ENCODE measurements at places on chromosomes 16 and 17.
A peak's percentile ranks its signal among the peaks of the same experiment; 100 is the strongest.

DNA sequence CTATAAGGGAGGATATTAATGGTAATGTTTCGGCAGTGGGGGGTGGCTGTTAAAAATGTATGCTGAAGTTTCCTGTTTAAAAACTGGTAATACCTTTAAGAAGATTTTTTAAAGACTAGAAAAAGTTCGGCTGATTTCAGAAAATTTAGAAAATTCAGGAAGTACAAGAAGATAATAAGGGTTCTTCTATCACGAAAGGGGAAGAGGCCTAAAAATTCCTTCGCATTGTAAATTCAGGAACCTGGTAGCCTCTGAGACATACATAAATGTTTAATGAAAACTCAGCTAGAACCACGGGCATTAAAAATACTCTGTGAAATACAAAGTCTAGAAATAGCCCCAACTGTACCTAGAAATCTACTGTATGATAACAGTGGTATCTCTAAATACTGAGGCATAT, 181.2 kb downstream of the PARN start:
- DNase-seq, result no peak

- no peak for DNase-seq
These were observed 57.1 kb downstream of the CREBBP start for GRCh38 chr16:3823427-3823826.

GRCh38 chr16:72999541-73000019, 48.3 kb downstream of the ZFHX3 start:
- DNase-seq, result no peak

DNA sequence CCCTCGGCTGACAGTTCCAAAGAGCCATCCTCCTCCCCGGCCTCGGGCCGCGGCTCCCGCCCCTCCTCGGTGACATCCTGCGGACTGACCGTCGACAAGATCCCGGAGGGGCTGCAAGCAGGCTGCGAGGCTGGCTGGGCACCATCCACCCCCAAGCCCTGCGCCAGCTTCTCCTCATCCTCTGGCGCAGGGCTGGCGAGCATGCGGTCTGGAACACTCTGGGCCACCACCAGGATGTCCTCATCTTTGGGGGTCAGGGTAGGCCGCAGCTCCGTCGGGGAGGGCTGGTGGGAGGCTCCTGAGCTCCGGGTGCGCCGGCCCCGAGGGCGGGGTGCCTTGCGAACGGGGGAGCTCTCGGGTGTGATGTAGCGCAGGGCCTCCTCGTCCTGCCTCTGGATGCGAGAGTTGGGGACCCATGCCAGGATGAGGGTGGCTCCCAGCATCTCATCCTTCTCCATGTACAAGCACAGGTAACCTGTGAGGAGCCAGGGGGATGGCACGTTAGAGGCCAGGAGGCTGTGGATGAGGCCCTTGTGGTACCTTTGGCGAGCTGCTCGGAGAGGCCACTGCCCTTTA, 25.3 kb downstream of the TBC1D16 start:
- DNase-seq, result no peak

DNA sequence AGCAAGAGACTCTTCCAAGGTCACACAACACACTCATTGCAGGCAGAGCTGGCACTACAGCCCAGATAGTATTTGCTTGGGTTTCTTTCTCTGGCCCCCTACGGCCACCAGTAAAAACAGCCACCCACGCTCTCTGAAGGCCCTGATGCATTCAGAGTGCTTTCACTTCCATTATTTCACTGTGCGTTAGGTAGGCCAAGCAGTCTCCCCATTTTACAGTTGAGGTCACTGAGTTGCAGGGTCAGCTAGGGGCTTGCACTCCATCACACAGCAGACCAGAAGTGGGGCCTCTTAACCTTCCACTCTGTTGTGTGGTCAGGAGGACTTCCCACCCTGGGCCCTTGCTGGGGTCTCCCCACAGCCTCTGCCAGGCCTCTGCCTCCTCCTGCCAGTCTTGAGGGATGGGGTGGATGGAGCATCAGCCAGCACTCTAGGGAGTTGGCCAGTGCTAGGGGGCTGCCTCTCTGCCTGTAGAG, 2.5 kb downstream of the TBX21 start:
- peak; percentile 45 for DNase-seq

GRCh38 chr16:64773638-64774037, 348.2 kb downstream of the CDH11 start:
- no peak for DNase-seq

- no peak for DNase-seq
These were observed 18.7 kb upstream of the AQP8 start for GRCh38 chr16:25198021-25198420.

- DNase-seq, result no peak
These were observed 161.2 kb downstream of the MRTFB start for GRCh38 chr16:14232106-14232864.

DNA sequence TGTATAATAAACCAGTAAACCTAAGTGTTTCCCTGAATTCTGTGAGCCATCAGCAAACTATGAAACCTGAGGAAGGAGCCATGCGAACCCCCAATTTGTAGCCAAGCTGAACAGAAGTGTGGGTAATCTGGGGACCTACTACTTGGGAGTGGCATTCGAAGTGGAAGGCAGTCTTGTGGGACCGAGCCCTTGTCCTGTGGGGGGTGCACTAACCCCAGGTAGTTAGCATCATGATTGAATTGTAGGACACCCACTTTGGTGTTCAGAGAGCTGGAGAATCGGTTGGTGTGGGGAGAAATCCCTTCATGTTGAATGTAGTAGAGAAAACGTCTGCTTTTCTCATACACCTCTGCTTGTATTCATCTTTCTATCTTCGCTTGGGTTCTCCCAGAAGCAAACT, 79.7 kb upstream of the CPHXL start:
- no peak for DNase-seq

- DNase-seq, result no peak
These were observed 20.2 kb downstream of the METTL22 start for GRCh38 chr16:8641671-8642070.

GRCh38 chr16:81405702-81406113, 38.9 kb upstream of the CMIP start:
- DNase-seq, result no peak

GRCh38 chr16:20291208-20292206, 35.8 kb downstream of the GP2 start:
- DNase-seq, result peak; percentile 46

DNA sequence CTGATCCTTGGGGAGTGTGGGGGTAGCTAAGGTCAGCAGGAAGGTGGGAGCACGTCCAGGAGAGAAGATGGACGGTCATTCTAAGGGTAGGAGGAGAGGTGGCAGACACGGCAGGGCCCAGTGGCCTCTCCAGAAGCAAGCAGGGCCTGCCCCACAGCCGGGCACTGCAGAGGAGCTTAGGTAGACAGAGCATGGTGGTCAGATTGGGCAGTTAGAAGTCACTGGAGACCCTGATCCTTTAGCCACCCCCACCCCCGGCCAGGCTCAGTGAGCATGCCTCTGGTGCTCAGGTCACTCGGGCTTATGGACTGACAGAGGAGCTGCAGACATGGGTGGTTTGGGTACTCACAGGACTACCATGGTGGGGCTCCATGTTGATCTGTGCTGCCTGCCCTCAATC, 26.3 kb downstream of the NLRP1 start:
- DNase-seq, result no peak

DNA sequence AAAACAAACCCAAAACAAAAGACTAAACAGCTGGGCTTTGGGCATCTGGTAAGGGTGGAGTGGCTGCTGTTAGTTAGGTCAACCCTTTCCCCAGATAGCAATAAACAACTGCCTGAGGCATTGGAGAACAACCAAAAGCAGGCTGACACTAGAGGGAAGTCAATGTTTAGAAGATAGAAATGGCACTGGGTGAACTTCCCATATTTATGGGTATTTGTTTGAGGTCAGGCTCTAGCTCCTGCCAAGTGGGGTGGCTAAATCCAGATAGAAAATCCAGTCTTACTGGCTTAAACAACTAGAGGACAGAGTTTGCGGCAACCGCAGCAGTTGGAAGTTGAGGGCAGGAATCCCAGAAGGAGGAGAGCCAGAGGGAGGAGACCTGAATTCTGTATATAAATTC, 79.4 kb downstream of the SDK2 start:
- no peak for DNase-seq

GRCh38 chr16:30060346-30060745, 5.2 kb upstream of the ALDOA start:
- no peak for DNase-seq

- DNase-seq, result peak; percentile 87
These were observed 143.4 kb upstream of the HS3ST2 start for GRCh38 chr16:22670551-22671041.

DNA sequence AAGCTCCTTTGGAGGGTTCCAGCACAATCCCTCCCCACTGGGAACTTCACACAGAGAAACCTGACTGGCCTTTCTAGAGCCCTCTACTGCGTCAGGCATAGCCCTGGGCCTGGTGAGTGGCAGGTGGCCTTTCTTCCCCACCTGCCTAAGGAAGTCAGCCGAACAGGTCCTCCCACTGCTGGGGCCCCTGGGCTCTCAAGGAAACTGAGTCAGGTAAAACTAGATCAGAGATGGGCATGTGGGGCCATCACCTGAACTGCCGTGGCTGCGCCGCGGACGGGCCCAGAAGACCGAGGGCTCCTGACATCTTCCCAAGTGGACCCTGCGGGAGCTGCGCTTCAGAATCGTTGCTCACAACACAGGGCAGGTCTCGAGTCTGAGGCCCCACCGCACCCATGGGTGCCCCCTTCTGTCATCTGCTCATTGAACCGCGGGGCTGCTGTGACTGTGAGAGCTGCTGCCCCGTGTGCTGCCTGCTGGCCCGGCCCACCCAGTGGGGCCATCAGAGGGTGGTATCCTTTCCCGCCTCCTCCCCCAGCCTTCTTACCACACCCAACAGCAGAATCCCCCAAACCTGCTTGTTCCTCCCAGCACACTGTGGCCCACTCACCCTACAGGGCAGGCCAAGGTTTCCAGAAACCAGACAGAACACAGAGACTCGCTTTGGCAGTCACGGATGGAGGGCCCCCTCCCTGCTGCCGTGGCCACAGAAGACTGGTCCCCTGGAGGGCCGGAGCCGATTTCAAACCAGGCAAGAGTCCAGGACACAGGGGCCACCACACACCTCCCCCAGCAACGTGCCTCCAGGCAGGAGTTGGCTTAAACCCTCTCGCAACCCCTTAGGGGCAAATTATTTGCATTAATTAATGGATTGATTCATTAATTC, 81.1 kb downstream of the TBC1D16 start:
- DNase-seq, result peak; percentile 47

DNA sequence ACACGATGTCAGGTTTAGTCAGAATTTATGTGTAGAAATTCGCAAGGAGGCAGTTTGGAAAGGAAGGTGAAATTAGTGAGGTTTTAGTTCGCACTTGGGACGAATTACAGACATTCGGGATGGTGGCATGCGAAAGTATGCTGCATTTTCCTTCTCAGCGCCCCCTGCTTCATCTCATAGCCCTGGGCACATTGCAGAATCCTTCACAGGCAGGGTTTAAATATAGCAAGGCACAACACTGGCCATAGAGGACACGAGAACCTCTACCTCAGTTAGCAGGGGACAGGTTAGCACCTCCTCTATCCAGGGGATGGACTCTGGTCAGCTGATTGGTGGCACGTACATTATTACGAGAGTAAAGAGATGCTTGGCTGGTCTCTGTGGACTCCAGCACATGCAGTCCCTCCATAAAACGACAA, 47.5 kb downstream of the MAP2K6 start:
- DNase-seq, result no peak

- DNase-seq, result no peak
These were observed 32.7 kb downstream of the ITGB3 start for GRCh38 chr17:47286198-47286914.

- no peak for DNase-seq
These were observed 19.9 kb downstream of the ERAL1 start for GRCh38 chr17:28874750-28875149.

- DNase-seq, result no peak
These were observed 5.6 kb downstream of the SLC16A3 start for GRCh38 chr17:82234211-82235055.

- DNase-seq, result no peak
These were observed 23.8 kb downstream of the EZH1 start for GRCh38 chr17:42720996-42721583.

DNA sequence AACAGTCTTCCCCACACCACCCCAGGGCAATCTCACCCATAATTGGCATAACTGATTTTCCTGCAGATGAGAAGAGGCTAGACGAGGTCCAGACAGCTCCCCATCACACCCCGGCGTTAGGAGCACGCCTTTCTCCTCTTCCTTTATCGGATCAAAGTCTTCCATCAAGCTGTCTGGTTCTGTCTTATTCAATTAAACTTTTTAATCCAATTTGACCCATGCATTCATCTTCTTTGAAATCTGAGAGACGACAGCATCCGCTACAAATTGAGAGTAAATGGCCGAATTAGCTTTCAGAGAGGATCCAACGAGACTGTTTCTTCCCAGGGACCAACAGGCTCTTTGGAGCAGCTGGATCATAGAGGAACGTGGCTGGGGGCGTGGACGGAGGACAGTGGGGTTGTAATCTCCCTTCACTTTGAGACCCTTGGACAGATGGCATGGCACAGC, 44.4 kb upstream of the GPRC5B start:
- DNase-seq, result peak; percentile 36

DNA sequence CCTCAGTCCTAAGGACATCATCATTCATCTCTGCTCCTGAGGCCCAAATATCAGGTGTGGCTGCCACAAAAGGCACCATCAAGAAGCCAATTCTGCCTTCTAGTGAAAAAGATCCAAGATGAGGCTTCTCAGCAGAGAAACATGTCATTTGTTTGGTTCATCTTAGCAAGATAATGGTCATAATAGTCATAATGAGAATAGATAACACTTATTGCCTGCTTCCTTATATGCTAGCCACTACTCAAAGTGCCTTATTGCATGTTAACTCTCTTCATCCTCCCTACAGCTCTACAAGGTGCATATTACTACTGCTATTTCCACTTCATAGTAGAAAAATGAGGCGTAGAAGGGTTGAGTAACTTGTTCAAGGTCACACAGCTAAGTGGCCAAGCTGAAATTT, 45.0 kb upstream of the MRPS23 start:
- DNase-seq, result no peak

- no peak for DNase-seq
These were observed 18.9 kb downstream of the ACSF3 start for GRCh38 chr16:89112377-89113151.

- DNase-seq, result no peak
These were observed 3.0 kb upstream of the SRRM2 start for GRCh38 chr16:2749476-2749875.

- no peak for DNase-seq
These were observed 222.8 kb upstream of the TNRC6C start for GRCh38 chr17:77735566-77736198.

GRCh38 chr17:65181237-65182061, 44.3 kb downstream of the RGS9 start:
- DNase-seq, result no peak

- DNase-seq, result no peak
These were observed 1091.6 kb upstream of the EEF2KMT start for GRCh38 chr16:6189216-6189615.

- no peak for DNase-seq
These were observed 22.9 kb upstream of the PHAF1 start for GRCh38 chr16:67086822-67087221.

- no peak for DNase-seq
These were observed 92.8 kb downstream of the GAS7 start for GRCh38 chr17:10105513-10106001.

DNA sequence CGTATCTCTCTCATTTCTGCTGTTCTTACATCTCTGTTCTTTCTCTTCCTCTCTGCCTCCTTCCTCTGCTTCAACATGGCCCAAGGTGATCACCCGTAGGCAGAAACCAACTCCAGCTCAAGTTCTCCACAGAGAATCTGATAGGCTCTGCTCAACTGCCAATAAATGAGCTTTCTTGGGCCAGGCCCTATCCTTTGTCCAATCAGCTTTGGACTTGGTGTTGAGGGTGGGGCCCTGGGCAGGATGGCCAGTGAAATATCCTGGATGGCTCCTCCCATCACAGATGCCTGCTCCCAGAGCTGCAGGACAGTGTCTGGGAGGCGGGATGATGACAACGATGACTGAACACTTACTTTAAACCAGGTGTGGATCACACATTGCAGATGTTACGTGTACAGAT, 17.4 kb upstream of the BRD7 start:
- DNase-seq, result no peak

Measured in ecto neural progenitor cell (in vitro differentiated cells).